ENCODE measurements at places on chromosomes 16 and 17.

DNA sequence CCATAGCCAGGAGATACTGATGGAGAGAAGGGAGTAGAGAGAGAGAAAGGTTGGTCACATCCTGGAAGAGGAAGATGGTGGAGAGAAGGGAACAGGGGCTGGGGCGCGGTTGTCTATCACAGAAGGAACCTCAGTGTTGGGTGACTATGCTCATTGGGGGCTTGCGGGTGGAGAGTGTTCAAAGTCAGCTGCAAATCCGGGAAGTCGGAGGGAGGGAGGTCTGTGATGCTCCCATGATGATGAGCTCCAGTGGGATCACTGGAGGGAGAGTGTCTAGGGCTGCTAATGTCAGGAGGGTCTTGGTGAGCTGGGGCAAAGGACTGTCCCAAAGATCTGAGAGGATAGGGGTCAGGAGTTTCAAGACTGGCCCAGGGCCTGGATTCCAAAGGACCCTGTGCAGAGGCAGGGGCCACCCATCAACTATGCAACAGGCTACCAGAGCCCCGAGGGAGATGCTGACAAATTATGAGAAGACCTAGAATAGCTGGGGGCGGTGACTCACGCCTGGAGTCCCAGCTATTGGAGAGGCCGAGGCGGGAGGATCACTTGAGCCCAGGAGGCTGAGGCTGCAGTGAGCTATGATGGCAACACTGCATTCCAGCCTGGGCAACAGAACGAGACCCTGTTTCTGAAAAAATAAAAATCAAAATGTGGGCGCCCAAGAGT lies 2.6 kb downstream of the SPDYE4 start:
- no peak for DNase-seq

- peak; percentile 71 for DNase-seq
Measured at GRCh38 chr16:30786936-30787612, at the start of gene ZNF629. Gene ZNF629 (minus strand): TSS chr16:30787205. CDS start chr16:30784482, 2,723 bp downstream.

DNA sequence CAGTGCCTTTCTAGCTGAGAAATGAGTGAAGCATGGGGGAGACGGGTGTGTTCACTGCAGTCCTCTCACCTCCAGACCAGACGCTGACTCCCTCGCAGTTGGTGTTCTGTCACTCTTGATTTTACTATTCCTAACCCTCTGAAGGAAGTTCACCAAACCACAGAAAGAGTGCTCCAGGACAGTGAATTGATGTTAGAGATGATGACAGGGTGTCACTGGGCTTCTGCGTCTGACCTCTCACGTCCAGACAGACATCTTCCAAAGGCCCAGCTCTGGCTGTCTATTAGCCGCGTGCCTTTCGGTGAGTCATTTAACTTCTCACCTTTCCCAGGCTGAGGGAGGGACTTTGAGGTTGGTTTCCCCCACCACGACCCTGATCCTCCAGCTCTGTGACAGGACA lies 8.2 kb downstream of the CRAMP1 start:
- DNase-seq = no peak

DNA sequence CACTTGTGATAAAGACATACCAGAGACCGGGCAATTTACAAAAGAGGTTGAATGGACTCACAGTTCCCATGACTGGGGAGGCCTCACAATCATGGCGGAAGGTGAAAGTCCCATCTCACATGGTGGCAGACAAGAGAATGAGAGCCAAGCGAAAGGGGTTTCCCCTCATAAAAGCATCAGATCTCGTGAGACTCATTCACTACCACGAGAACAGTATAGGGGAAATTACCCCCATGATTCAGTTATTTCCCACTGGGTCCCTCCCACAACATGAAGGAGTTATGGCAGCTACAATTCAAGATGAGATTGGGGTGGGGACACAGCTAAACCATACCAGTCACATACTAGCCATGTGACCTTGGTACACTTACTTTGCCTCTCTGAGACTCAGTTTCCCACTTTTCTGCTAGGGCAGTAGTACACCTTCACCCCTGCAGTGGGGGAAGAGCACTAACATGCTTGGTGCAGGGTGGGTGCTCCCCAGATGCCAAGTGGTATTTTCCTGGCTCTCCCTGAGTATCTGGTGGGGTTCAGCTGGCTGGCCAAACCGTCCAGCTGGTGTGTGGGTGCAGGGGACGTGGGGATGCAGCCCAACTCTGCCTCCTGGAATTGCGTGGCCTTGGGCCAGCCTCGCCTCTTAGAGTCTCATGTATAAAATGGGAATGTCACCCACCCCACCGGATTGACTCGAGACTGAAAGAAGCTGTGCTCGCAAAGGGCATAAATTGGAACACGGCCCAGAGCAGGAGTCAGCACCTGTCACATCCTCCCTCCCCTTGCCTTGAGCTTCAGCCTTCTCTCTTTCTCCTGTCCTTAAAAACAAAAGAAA lies 364.1 kb downstream of the CPPED1 start:
- DNase-seq = no peak

GRCh38 chr16:50812876-50813466 lies 71.1 kb downstream of the CYLD start:
- DNase-seq = no peak

- no peak for DNase-seq
Measured at GRCh38 chr16:72975809-72976437, 72.0 kb downstream of the ZFHX3 start.

DNA sequence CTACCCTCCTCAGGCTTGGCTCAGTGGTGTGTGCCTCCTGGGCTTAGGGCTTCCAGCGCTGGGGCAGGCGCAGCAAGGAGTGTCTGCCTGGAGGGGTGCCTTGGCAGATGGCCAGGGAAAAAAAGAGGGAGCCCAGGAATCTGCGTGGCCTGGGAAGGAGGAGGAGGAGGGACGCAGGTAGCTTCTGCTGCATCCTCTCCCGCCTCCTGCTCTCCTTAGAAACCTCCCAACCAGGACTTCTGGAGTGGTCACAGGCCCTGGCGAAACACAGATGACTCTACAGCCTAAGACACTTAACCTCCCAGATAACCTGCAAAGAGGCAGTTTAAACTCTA lies 7.3 kb upstream of the BCAR1 start:
- no peak for DNase-seq

GRCh38 chr17:82215095-82215971 lies 2.7 kb upstream of the CCDC57 start:
- DNase-seq = no peak

- peak; percentile 23 for DNase-seq
Measured at GRCh38 chr16:65032387-65032786, 89.5 kb downstream of the CDH11 start.

- no peak for DNase-seq
Measured at GRCh38 chr17:82729479-82730260, 5.7 kb upstream of the FN3K start.

DNA sequence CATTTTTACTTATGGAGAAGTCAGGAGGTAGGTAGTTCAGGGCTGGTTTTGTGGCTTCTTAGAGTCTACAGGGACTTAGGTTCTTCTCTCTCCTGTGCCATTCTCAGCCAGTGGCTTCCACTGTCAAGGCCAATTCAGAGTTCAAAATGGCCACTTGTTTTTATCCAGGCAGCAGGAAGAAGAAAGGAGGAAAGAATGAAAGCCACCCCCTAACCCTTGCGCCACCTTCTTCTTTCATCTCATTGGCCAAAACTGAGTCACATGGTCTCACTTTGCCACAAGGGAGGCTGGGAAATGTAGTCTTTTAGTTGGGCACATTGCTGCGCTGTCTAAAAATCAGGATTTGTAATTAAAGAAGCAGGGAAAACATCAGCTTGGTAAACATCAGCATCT lies 60.8 kb upstream of the MED9 start:
- DNase-seq = peak; percentile 77

- DNase-seq = no peak
Measured at GRCh38 chr16:20622498-20622870, 46.3 kb upstream of the ACSM2B start.

GRCh38 chr17:1206026-1206777 lies 26.4 kb upstream of the ABR start:
- DNase-seq = no peak

GRCh38 chr16:88074041-88074440 lies 122.8 kb downstream of the BANP start:
- DNase-seq = no peak

DNA sequence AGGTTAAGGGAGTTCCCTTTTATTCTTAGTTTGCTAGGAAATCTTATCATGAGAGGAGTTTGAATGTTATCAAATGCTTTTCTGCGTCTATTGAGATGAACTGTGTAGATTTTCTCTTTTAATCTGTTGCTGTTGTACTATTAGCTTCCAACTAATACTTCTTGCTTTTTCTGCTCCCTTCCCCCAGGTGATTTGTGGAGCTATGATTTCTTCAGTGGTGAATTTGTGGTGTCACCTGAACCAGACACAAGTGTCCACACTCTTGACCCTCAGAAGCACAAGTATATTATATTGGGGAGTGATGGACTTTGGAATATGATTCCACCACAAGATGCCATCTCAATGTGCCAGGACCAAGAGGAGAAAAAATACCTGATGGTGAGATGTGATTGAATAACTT lies 29.9 kb upstream of the BCAS3 start:
- no peak for DNase-seq

DNA sequence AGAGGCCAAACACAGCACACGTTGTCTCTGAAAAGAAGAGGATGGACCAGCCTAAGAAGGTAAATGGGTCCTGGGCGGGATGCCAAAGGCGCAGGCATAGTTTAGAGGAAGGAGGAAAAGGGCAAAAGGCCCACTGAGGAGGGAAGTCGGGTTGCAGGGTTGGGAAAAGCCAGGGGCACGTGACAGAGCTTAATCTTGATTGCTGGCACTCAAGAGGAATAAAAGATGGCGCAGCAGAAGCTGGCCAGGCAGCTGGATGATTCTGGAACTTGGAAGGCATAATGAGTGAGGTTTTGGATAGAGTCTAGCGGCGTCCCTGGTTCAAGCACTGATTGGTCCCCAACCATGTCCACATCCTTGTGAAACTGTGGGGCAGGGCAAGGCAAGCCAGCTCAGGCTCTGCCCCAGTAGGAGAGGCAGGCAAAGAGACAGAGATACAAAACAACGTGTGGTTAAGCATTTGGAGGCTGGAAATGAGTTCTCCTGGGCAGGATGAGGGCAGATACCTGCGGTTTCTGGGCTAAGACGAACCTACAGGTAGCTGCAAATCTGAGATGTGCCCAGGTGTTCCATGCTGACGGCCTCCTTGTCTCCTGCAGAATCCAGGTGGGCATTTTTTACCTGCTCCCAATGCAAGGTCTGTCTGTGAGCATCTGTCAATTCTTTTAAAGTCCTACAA lies 52.7 kb upstream of the CIBAR2 start:
- no peak for DNase-seq

DNA sequence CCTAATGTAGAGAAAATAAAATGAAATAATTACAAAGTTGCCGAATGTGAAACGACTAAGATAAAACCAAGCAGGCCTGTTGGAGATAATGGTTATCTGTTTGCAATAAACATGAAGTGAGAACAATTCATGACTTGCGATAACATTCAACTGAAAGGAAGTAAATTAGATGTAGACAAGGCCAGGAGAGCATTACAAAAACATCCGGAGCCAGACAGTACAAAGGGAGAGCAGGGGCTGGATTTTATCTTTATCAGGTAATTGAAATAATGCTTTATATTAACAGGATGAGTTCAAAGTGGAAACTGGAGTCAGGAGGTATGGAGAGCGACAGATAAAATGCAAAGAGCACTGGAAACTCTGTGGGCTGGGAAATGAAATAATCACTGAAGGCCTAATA lies 265.6 kb upstream of the GOT2 start:
- DNase-seq = no peak

DNA sequence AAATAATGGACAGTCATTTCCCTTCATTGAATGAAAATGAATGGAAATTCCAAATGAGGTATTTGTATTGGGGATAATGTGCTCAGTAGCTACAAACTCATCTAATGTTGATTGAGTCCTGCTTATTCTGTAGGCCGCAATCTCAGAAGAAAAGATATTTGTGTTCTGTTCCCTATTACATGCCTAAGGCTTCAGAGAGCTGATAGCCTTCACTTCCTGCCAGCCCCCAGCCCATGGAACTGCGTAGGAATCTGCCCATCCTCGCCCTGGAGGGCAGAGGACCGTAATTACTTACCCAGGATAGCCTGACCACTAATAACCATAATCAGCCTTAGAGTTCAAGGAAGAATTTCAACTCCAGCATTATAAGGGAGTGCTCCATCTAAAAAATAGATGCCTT lies 17.9 kb upstream of the SNTB2 start:
- no peak for DNase-seq

GRCh38 chr16:3198334-3199072 lies 10.5 kb downstream of the OR1F1 start:
- DNase-seq = no peak

DNA sequence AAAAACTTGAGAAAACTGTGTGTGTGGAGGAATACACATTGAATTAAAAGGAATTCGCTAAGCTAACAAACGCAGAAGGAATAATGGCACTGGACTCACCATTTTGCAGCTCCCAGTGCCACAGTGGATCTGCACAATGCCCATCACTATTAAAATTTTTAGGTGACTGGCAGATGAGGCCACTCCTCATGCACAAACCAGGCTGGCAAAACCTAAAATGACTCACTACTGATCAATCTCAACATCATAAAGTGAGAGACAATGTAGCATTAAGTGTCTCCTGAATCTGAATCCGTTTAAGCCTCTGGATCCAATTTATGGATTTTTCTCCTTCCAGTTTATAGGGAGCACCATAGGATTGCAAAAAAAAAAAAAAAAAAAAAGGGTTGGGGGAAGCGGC lies 20.6 kb downstream of the MYH10 start:
- DNase-seq = no peak

GRCh38 chr16:54048586-54049495 lies 237.7 kb downstream of the IRX3 start:
- no peak for DNase-seq

- DNase-seq = no peak
Measured at GRCh38 chr17:37476431-37477120, 13.1 kb upstream of the DUSP14 start.

- no peak for DNase-seq
Measured at GRCh38 chr16:68417711-68418301, 30.5 kb downstream of the SMPD3 start.

DNA sequence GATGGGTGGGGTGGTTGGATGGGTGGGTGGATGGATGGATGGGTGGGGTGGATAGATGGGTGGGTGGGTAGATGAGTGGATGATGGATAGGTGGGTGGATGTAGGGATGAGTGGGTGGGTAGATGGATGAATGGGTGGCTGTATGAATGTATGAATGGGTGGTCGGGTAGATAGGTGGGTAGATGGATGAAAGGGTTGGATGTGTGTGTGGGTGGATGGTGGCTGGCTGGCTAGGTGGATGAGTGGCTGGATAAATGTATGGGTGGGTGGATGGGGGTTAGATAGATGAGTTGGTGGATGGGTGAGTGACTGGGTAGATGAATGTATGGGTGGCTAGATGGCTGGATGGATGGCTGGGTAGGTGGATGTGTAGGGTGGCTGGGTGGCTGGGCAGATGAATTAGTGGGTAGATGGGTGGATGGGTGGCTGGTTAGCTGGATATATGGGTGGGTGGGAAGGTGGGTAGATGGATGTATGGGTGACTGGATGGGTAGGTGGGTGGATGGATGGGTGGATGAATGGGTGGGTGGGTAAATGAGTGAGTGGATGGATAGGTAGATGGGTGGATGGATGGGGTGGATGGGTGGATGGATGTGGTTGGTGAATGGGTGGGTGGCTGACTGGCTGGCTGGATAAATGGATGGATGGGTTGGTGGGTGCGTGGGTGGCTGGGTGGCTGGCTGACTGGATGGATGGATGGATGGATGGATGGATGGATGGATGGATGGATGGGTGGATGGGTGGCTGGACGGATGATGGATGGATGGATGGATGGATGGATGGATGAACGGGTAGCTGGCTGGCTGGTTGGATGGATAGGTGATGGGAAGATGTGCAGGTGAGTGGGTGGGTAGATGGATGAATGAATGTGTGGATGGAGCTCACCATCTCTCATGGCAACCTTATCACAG lies 18.9 kb upstream of the GOSR2 start:
- DNase-seq = no peak

All from astrocyte of the spinal cord (primary cell).